Fibroblast of skin of back (primary cell): ENCODE measurements at places on chromosomes 2 and 18.

GRCh38 chr2:43482961-43483360, 112.9 kb downstream of the THADA start:
- no peak for DNase-seq

GRCh38 chr2:216478151-216478550, 20.5 kb upstream of the RPL37A start:
- peak; percentile 64 for DNase-seq

DNA sequence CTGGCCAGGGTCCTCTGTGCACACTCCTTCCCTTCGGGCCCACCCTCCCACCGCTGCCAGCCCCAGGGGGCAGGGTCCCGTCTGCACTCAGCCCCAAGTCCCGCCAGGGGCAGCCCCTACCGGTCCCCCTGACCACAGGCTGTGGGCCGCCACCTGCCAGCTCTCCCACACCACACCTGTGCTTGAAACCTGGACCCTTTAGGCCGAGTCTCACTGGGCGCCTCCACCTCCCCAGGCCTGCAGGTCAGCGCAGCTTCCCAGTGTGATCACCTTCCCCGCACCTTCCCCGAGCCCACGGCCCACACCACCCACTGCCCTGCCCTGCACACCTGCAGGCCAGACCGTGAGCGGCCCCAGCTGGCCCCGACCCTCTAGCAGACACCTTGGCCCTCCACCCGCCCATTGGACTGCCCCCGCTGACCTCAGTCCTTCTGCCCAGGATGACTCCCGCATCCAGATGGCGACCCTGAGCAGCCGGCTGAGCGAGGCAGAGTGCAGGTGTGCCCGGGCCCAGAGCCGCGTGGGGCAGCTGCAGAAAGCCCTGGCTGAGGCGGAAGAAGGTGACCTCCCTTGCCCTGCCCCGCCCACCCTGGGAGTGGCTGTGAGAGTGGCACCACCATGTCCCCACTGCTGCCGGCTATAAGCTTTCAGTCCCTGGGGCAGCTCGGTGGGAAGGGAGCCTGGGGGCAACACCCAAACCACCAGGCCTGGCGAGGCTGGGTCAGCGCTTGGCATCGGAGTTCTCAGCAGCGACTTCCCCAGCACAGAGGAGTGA, 31.3 kb upstream of the SNED1 start:
- no peak for DNase-seq

- DNase-seq, result peak; percentile 77
Observed at GRCh38 chr2:190267302-190267701, 52.3 kb downstream of the HIBCH start.

DNA sequence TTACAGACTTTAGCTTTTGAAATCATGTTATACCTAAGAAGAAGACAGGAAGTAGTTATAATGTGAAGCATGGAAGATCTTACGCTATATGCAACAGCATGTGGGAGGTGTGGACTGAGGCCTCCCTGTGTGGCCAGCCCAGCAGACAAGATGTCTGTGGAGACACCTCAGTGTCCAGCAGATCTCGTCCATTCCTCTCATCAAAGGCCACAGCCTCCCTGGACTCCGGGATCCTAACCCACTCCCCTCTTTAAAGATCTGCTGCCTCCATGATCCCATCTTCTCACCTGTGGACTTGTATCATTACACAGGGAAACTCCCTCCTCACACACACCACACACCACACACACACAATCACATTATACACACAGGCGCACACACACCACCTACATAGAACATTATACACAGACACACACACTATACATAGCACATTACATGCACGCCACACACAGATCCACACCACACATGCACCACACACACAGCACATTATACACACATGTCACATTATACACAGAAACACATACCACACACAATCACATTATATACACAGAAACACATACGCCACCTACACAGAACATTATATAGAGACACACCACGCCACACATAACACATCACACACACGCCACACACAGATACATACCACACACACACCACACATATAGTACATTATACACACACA, 89.5 kb downstream of the PXDN start:
- no peak for DNase-seq

GRCh38 chr2:43196768-43197587, 29.4 kb downstream of the ZFP36L2 start:
- DNase-seq, result no peak

GRCh38 chr2:45483997-45484396, 127.1 kb downstream of the SRBD1 start:
- DNase-seq, result peak; percentile 26

GRCh38 chr2:19538411-19538963, 180.1 kb upstream of the OSR1 start:
- DNase-seq, result peak; percentile 70

GRCh38 chr2:28175028-28175427, 217.6 kb upstream of the FOSL2 start:
- DNase-seq, result no peak

GRCh38 chr18:74172697-74173433, 24.5 kb downstream of the TIMM21 start:
- no peak for DNase-seq

DNA sequence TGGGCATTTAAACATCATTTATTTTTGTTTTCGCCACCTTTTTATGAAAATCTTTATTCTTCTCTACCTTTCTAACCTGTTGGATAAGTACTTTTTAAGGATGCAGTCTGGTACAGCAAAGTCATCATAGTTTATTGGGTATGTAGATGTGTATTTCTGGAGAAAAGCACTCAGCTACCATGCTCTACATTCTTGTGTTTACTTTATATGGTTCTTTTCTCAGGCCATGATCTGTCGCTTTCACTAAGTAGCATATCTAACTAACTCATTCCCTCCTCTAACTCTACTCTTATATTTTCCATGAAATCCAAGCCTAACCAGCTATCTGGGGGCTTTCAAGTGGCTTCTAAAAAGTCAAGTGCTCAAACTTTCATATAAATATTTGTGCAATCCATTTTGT, 25.3 kb upstream of the SETBP1 start:
- DNase-seq, result no peak

DNA sequence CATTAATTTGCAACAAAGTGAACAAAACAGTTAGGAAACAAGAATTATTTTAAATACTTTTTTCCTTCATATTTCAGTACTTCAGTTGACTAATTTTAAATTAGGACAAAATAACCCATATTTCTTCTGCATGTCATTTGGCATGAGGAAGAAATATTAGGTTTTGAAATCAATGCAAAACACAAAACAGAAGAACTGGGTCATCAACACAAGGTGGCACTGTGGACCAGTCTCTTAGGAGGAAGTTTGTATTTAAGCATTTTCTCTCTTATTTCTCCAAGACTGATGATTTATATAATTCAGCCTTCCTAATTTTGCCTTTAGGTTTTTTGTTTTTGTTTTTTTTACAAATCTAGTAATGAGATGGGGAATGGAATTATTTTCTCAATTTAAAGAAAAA, 352.8 kb upstream of the KCNH7 start:
- peak; percentile 54 for DNase-seq

DNA sequence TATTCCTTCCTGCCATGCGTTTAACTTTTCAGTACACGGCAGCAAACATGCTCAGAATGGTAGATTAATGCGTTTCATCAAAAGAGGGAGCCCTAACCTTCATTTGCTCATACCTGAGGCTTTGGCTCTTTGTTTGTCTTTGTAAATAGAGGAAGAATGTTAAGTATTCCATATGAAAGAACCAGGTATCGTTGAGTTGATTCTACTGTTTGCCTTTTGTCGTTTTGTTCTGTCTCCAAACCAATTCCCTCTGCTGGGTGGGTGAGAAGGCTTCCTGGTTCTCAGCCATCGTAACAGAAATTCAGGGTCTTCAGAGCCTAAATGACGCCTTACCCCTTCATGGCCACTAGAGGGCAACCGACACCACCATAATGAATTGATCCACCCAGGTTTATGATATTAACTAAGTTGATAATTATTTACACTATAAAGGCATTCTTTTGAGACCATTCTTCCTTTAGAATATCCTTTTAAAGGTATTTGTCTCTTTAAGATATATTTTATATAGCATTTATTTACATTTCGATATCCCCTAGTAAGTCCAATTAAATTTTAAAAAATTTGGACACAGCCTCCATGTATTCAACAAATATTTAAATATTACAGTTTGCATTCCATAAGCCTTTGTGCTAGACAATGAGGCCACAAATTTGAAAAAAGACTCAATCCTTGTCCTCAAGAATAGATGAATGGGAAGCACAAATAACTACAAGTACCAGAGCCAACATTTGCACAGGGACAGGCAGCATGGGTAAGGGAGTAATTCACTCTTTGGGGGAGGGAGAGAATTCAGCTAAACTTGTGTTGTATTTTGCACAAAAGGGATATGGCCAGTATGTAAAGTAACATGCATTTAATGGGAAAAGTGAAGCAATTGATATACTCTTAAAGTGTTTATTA, 48.1 kb downstream of the TIMM21 start:
- peak; percentile 54 for DNase-seq

DNA sequence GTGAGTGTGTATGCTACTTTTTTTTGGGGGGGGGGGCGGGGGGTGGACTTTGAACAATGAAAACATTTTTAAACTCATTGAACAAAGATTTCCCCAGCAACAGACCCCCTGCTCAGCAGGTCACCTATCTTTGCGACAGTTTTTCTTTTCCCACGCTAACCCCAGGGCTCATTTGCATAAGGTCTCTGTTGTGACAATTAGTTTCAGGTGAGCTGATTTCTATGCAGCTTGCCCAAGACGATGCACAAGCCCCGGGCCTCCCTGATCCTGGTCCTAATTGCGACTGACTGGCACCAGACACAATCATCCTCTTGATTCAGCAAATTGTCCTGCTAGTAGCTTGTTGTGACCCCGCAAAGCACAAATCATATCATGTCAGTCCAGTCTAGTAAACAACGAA, 40.3 kb downstream of the ZEB2 start:
- no peak for DNase-seq

DNA sequence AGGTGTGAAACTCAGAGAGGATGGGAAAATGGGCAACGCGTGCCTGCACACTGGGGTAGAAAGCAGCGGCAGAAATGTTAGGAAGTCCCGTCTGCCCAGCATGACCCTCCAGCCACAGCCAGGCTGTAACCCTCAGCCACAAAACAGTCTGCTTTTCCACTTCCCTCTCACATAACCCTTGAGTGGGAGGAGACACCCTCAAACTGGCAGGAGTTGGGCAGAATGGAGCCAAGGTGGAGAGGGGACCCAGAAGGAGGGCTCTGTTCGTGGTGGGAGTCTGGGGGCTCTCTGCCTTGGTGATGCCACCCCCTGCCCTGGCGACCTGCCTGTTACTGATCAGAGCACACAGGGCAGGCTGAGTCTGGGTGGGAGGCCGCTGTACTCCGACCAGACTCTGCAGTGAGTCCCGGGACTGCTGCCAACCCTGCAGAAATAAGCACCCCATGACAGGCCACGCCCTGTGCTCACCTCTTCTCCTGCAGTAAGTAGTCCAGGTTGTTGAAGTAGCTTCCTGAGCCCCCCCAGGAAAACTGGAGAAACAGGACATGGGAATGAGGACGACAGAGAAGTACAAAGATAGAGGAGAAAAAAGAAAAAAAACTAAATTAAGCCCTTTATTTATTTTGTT, 16.0 kb downstream of the FAM178B start:
- DNase-seq, result no peak

GRCh38 chr2:75800456-75800855, 89.7 kb upstream of the GCFC2 start:
- no peak for DNase-seq

DNA sequence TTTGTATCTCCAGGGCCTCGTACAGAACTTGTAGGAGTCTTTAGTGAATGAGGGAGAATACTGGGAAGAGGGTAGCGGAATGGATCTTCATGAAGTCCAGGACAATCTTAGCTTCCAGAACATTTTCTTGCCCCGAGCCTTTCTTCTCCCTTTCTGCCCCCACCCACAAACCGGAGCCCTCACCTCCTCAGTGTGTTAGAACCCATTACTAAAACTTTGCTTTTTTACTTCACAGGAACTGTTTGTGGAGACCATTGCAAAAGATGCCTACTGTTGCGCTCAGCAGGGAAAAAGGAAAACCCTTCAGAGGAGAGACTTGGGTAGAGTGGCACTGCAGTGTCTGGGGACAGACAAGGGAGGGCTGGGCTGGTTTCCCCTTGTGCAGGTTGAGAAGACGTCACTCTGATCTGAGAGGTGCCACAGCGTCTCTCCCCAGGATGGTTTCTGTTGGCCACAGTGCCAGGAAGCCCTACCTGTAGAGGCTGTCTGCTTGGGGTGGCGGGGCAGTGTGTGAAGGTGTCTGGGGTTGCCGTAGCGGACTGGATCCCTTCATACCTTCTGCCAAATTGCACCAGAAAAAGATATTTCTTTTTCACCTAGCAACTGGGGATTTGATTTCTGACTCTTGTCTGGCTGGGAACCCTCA, 786 bp downstream of the POLE4 start:
- no peak for DNase-seq

GRCh38 chr2:219045937-219046550, 4.7 kb upstream of the CFAP65 start:
- peak; percentile 33 for DNase-seq
